ENCODE measurements at places on chromosomes 4 and X. TPM values are rescaled to one million over a fixed set of nuclear protein-coding genes. Genes with fewer than 3 reads are reported as not detected.

QRFPR gene
- not detected for total RNA-seq

STEEP1 gene
- 68.8 TPM for total RNA-seq

MND1 gene
- 35.1 TPM for total RNA-seq

NDNF gene
- total RNA-seq: not detected

GRK4 gene
- total RNA-seq: 1.7 TPM

TCEAL7 gene
- total RNA-seq: not detected

AMOT gene
- total RNA-seq: 8.3 TPM

CSAG2 gene
- total RNA-seq: not detected

EFHC2 gene
- total RNA-seq: not detected

ANKRD37 gene
- total RNA-seq: 15.1 TPM

LUZP4 gene
- total RNA-seq: not detected

CUL4B gene
- total RNA-seq: 26.3 TPM

CXCR3 gene
- total RNA-seq: not detected

HSD17B13 gene
- not detected for total RNA-seq

ADGRG4 gene
- not detected for total RNA-seq

BLTP1 gene
- total RNA-seq: 35.6 TPM

LGI2 gene
- total RNA-seq: not detected

SPATA4 gene
- not detected for total RNA-seq

SLITRK4 gene
- total RNA-seq: not detected

CT45A1 gene
- not detected for total RNA-seq

RAI2 gene
- total RNA-seq: not detected

FTHL17 gene
- not detected for total RNA-seq

SLC39A8 gene
- 30.1 TPM for total RNA-seq

CCDC120 gene
- total RNA-seq: 0.58 TPM

FAM149A gene
- not detected for total RNA-seq

CNKSR2 gene
- not detected for total RNA-seq

DKK2 gene
- total RNA-seq: 15.7 TPM

RBMXL3 gene
- total RNA-seq: not detected

IL1RAPL1 gene
- total RNA-seq: not detected
